ENCODE measurements at places on chromosomes 2 and 18.

DNA sequence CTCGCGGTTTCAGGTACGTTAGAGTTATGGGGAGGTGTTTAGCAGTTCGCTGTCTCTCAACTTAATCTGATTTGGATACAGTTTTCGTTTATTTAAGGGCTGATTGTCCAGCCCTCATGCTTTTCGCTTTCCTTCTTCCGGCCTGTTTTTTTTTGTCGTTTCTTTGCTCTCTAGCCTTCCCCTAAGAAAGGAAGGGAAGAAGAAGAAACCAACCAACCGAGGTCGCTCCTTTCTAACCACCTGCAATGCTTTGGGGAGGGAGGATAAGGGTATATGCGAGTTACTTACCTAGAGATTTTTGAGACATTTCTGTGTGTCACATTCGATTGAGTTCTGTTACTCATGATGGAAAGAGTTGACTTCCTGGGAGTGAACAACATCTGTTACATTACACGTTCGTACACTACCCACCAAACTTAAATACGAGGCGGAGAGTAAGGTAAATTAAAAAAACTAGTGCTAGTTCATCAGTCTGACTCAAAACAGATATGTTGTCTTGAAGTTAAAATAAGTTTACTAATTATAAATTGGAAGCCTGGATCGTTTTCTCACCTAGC, 918 bp downstream of the EIF5B start:
- no peak for DNase-seq

DNA sequence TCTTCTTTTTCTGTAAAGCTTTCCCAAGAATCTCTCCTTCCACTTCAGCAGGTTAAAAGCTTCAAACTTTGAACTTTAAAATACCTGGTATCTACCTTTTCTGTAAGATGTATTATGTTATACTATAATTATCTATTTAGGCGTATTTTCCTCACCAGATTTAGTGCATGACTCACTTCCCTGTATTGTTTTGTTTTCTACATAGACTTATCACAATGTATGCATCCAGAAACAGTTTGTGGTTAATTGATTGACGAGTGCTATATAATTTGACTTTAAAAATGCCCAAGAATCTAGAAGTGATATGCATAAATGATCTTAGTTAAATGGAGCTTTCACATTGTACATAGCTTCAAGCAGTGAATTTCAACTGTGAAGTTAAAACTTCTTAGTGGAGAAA, 473.9 kb upstream of the CDH2 start:
- no peak for DNase-seq

DNA sequence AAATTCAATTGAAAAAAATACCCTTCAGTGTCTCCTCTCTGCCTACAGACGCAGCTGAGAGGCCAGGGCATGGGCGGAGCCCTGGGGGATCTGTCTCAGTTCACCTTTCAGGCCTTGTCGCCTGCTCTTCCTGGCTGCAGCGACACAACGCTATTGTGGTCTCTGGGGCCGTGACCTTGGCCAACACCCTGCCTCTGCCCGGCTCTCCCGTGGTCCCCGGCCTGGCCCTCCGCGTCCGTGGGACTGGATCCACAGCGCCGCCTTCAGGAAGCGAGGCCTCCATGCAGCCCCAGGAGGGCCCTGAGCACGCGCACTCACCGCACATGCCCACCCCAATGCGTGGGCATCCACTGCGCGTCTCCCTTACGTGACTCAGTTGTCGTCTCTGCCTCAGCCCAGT, 81.1 kb downstream of the MRPS9 start:
- DNase-seq, result no peak

DNA sequence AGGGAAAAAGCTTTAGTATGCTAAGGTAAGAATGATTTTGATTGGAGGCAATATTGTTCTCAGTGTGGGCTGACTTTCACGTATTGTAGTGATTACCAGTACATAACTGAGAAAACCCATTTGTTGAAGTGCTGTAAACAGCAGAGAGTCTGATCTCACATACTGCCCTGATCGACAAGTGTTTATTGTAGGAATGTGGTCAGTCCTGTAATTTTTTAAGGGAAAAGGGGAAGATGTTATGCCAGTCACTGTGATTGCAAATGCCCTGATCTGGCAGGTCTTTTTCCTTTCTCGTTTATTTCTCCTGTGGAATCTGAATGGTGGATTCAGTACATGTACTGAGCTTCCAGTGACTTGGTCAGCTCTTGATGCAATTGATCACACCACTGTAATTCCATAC, 11.5 kb downstream of the SPATS2L start:
- DNase-seq, result no peak

DNA sequence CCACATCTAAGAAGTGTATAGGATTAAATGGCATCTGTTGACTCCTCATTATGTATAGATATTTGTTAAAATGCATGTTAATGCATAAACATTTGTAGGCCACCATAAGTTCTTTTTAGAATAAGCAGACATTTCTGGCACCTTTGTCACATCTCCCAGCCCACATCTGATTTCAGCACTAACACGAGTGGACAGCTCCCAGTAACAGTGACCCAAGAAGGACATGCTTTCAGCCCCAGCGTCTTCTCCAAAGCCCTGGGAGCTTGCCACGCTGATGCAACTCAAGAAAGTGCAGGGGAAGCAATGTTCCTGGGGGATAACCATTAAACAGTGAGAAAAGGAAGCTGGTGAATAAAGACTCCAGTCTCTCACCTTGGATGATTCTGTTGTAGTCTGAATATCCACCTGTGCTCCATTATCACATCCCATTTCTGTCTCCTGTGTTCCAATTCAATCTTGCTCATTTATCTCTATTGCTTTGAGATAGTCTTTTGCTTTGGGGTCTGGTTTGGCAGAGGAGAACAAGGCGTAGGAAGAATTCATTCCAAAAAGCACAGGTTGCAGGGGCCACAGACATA, 182.6 kb upstream of the THSD7B start:
- DNase-seq, result no peak

GRCh38 chr2:223811757-223812156, 25.6 kb downstream of the AP1S3 start:
- DNase-seq, result peak; percentile 73

- DNase-seq, result peak; percentile 44
These were observed at the start of gene KIDINS220 for GRCh38 chr2:8836971-8837794. TSS of gene KIDINS220 (minus strand) at chr2:8837613. CDS start at chr2:8827093, 10,520 bp downstream.

- DNase-seq, result no peak
These were observed 21.0 kb downstream of the CHST10 start for GRCh38 chr2:100396483-100396882.

DNA sequence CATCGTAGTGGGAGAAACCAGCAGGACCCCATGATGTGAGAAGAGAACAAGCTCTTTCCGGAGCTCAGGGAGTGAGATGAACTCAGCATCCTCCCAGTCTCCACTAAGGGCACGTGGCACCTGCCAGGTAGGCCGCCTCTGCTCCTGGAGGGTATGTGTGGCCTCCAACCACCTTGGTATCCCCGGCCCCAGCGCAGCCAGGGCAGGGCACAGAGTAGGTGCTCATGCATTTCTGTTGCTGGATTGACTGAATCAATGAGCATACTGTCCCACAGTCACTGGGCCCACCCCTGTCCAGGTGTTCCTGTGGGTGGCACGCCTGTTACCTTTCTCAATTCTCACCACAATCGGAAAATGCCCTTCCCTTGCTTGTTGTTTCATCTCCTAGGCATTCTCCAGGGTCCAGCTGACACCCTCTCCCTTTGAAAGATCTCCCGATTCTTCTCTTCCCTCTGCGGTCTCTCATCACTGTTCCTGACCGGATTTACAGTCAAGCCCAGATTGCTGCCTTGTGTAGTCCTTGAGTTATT, 138.5 kb upstream of the SMAD2 start:
- no peak for DNase-seq

GRCh38 chr2:67414867-67415266, 17.7 kb downstream of the ETAA1 start:
- DNase-seq, result no peak

DNA sequence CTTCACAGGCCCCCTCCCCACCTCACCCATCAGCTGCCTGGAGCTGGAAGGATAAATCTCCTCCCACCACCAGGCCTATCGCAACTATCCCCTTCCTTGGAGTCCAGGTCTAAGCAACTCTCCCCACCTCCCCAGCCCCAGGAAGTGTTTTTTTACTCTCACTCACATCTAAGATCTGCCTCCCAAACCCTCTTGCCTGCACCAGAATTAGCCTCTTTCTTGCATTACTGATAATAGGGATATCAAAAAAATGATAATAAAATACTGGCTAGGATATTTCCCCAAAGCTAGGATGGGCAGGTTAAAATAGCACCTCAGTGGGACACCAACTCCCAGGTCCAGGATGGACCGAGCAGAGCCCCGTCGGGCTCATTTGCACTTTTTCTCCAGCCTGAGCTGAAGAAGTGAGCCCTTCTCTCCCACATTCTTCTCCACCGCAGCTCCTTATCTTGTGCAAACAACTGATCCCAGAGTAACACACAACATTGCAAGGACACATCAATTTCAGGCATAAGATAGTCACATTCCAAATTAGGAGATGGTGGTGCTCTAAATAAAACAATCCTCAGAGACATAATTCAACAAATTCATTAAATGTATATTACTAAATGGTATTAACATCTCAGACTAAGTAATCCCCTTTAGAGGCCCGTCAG, 17.7 kb upstream of the CIB4 start:
- no peak for DNase-seq

- no peak for DNase-seq
These were observed 152.3 kb downstream of the PAX3 start for GRCh38 chr2:222146488-222146887.

- no peak for DNase-seq
These were observed 60.5 kb upstream of the ST3GAL5 start for GRCh38 chr2:85949280-85949679.

GRCh38 chr18:23059541-23060465, 75.5 kb upstream of the CABLES1 start:
- DNase-seq, result no peak

- no peak for DNase-seq
These were observed at the start of gene IGFBP2 for GRCh38 chr2:216632952-216633615. TSS of gene IGFBP2 (plus strand) at chr2:216633420. CDS start at chr2:216633524, 104 bp downstream.

GRCh38 chr2:195582188-195582587, 74.8 kb upstream of the SLC39A10 start:
- no peak for DNase-seq

DNA sequence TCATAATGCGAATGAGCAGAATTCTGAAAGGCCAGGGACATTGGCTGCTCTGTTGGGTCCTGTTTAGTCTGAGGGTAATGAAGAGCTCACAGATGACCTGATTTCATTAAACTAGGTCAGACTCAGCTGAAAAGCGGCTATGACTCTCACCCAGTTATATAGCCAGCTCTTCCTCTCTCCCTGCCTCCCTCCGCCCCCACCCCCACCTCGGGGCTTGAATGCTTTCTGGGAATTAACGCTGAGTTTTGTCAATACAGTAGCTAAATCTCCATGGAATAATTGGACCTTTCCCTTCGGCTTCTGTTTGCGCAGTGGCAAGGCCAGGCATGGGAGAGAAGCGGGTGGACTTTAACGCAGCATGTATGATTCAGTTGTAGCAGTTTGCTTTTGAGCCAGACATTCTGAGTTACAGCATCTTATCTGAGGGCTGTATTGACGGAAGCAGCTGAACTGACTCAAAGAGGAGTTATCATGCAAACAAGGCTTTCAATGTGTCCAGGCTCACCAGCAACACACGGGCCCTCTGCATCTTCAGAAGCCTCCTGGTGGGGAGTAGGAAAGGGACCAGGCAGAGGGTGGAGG, 110.6 kb downstream of the MYCN start:
- DNase-seq, result no peak

GRCh38 chr2:120294008-120294340, 41.3 kb downstream of the RALB start:
- no peak for DNase-seq

GRCh38 chr2:96359866-96360265, 24.3 kb downstream of the NCAPH start:
- DNase-seq, result no peak

GRCh38 chr2:188853307-188853706, 120.9 kb upstream of the COL3A1 start:
- DNase-seq, result peak; percentile 82

DNA sequence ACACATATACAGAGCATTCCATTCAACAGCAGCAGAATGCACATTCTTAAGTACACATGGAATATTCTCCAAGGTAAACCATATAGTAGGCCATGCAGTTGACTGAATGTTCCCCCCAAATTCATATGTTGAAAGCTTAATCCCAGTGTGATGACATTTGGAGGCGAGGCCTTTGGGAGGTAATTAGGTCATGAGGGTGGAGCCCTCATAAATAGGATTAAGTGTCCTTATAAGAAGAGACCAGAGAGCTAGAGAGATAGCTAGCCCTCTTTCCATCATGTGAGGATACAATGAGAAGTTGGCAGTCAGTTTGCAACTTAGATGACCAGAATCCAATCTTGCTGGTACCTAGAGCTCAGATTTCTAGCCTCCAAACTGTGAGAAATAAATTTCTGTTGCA, 27.6 kb downstream of the TMEM185B start:
- no peak for DNase-seq

- DNase-seq, result peak; percentile 24
These were observed 19.4 kb downstream of the CENPA start for GRCh38 chr2:26805241-26805676.

DNA sequence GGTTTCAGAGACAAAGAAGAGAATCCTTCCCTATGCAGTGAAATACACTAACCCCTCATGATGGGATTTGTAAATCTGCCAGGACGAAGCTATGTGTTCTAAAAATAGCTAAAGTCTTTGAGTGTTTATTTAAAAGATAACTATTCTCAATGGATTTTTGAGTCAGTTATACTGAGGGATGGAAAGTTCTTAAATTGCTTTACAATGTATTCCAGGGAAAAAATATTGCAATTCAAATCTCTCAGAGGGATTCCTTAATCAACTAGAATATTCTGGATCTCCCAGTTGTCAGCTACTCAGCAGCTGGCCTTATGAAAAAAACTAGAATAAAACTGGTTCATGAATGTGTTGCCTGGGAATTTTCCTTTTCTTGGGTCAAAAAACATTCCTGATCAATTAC, 312.4 kb downstream of the PLCL1 start:
- DNase-seq, result no peak

GRCh38 chr2:45013229-45014015, 4.2 kb upstream of the SIX2 start:
- DNase-seq, result no peak

- DNase-seq, result no peak
These were observed 111.9 kb upstream of the SYT4 start for GRCh38 chr18:43389163-43389562.

- DNase-seq, result no peak
These were observed 37.0 kb upstream of the MPP4 start for GRCh38 chr2:201735486-201735885.

GRCh38 chr2:240290432-240291336, 144.8 kb upstream of the GPC1 start:
- DNase-seq, result no peak

All from astrocyte of the cerebellum (primary cell).